Thymus (tissue), 14 donors: ENCODE measurements at places on chromosomes 16 and 17.
A peak's percentile ranks its signal among the peaks of the same experiment; 100 is the strongest.

DNA sequence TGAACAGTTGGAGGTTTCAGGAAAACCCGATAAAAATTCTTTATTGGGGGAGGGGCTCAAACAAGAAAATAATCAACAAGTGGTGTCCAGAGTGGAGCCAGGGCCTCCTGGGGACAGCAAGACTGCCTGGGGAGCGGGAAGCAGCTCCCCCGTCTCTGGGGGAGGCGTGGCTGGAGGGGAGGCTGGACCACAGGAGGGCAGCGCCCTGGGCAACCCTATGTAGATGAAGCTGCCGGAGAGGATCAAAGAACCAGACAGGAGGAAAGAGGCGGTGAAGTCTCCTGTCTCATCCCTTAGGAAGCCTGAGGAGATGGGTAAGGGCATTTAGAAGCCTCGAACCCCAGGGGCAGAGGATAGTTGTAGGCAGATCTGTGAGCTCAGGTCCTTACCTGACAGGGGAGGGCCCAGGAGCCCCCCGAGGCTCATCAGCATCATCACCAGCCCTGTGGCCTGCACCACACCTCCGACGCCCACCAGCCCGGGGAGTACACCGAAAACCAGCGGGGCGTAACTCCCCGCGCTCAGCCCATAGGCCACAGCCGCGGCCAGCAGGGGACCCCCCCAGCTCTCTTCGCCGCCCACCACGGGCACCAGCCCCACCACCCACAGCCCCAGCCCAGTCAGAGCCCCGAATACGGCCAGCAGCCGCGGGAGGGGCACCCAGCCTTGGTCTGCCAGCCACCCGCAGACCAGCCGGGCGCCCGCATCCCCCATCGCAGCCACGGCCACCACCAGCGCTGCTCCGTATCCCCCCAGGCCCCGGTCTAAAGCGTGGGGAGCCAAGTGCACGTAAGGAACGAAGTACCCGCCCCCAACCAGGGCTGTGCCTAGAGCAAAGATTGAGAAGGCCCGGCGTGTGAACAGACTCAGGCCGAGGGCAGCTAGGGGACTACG, 2.0 kb downstream of the SLC16A11 start:
- no peak for DNase-seq
- peaks cover 32% of the 10 kb centered on the region for H3K4me1 ChIP-seq
- peaks cover 58% of the 10 kb centered on the region for H3K27me3 ChIP-seq
- H3K4me3 ChIP-seq = peak overlapping the region; percentile 16
- no peak overlapping the region for H3K27ac ChIP-seq
- no peaks in the 10 kb centered on the region for H3K36me3 ChIP-seq

GRCh38 chr17:72609501-72609900, 483.0 kb downstream of the SLC39A11 start:
- H3K4me1 ChIP-seq = no peaks in the 10 kb centered on the region
- H3K27ac ChIP-seq = no peak overlapping the region
- no peak for DNase-seq
- H3K27me3 ChIP-seq = peaks cover 14% of the 10 kb centered on the region
- H3K4me3 ChIP-seq = no peak overlapping the region

DNA sequence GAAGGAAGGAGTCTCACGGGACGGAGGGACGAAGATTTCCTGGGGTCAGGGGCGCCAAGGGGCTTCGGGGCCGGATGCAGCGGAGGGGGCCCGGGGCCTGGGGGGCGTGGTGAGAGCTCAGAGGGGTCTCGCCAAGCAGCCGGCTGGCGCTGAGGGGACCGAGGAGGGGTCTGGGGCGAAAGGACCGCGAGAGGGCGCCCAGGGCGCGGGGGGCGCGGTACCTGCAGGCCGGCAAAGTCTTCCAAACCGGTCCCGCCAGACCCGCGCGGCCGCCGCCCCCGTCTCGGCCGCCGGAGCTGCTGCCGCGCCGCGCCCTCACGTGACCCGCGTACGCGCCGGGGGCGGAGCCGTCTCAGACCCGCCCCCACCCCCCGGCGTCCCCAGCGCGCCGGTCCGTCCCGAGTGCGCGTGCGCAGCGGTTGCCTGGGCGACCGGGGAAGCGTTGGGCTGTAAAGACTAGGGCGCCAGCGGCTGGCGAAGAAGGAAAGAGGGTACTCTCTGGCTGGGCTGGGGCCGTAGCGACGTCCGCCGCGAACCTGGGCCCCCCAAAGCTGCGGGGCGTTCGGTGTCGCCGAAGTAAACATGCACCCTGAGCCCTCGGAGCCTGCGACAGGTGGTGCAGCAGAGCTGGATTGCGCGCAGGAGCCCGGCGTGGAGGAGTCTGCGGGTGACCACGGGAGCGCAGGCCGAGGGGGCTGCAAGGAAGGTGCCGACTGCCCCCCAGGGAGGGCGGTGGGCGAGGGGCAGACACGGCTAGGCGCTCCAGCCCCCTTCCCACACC, at the start of the genes DNAAF1 and HSDL1:
Gene DNAAF1, plus strand, starts transcription at position 450 of the 781 bp plus-strand sequence. Its CDS starts 133 bp downstream, at position 583.
Gene HSDL1, minus strand, starts transcription at position 319 of the 781 bp plus-strand sequence. CDS start 13,856 bp downstream, outside the sequence.
- H3K36me3 ChIP-seq = no peaks in the 10 kb centered on the region
- H3K4me1 ChIP-seq = peaks cover 11% of the 10 kb centered on the region
- peaks cover under 1% of the 10 kb centered on the region for H3K27me3 ChIP-seq
- peak; percentile 94 for DNase-seq
- peak within 1 kb of the TSS; percentile 71 for H3K27ac ChIP-seq

DNA sequence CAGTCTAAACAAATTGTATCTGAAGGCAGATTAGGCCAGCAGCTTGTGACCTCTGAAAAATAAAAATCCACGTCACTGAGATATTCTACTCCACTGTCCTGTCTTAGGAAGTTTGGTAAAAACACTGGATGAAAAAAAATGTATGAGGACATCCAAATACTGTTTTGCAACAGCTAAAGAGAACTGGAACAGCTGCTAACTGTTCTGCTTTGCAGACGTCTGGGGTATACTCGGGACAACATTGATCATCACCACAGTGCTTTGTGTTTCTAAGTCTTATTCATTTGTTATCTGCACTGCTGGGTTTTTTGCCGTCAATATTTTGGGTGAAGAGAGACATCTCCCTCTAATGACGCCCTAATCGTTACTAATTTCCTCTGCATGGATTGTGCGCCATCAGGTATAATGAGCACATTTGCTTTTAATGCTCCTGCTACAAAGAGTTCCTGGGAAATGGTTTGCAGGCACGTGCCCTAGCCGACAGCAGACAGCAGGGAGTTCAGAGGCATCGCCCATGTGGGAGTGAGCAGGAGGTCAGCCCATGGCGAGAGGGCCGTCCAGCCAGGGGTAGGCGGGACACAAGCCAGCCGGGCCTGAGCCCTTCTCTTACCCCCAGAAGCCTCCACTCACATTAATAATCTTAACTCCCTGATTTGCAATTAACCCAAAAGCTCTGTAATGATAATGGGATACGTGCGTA, 87.0 kb downstream of the CBLN1 start:
- no peaks in the 10 kb centered on the region for H3K4me1 ChIP-seq
- H3K4me3 ChIP-seq = no peak overlapping the region
- no peak for DNase-seq

DNA sequence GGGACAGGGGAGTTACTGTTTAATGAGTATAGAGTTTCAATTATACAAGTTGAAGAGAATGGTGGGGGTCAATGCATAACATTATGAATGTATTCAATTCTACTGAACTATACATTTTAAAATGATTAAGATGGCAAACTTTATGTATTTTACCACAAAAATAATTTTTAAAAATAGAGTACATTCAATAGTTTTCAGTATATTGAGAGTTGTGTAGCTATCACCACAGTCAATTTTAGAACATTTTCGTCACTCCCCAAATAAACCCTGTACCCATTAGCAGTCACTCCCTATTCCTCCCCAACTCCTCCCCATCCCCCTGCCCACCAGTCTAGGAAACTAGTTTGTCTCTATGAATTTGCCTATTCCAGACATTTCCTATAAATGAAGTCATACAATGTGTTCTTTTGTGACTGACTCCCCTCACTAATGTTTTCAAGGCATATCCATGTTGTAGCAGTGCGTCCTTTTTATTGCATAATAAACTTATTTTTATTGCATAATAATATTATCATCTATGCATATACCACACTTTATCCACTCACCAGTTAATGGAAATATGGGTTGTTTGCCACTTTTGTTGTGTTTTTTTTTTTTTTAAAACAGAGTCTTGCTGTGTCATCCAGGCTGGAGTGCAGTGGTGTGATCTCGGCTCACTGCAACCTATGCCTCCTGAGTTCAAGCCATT, 52.5 kb upstream of the ERN1 start:
- H3K27me3 ChIP-seq = no peaks in the 10 kb centered on the region
- H3K36me3 ChIP-seq = peaks cover 8% of the 10 kb centered on the region
- no peaks in the 10 kb centered on the region for H3K4me1 ChIP-seq
- H3K4me3 ChIP-seq = no peak overlapping the region
- no peak for DNase-seq
- H3K27ac ChIP-seq = no peak overlapping the region

- DNase-seq = no peak
- H3K4me1 ChIP-seq = no peaks in the 10 kb centered on the region
- H3K27ac ChIP-seq = no peak overlapping the region
- no peaks in the 10 kb centered on the region for H3K27me3 ChIP-seq
- no peak overlapping the region for H3K4me3 ChIP-seq
Measured at GRCh38 chr16:86966777-86967176, 350.4 kb downstream of the C16orf95 start.

DNA sequence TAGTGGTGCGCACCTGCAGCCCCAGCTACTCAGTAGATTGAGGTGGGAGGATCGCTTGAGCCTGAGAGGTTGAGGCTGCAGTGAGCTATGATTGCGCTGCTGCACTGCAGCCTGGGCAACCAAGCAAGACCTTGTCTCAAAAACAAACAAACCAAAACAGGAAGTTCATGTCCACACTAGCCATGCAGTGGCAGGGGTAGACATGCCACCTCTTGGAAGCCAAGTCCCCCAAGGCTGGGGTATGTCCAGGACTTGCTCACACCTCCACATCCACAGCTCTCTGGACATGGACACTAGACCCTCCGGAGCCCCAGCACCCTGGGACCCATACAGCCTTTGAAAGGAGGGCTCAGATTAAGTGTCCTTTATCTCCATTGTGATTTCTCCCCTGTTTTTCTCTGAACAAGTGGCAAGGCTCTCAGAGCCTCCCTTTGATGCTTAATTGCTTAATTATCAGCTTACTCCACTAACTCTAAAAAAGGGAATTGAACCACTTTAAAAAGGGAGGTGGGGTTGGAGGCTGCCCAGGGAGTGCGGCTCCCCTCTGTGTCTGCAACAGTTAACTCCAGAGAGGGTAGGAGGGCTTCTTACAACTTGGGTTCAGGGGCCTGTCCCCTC, 424.6 kb upstream of the C16orf82 start:
- H3K27me3 ChIP-seq = no peaks in the 10 kb centered on the region
- no peak for DNase-seq
- H3K4me1 ChIP-seq = no peaks in the 10 kb centered on the region

- H3K27me3 ChIP-seq = no peaks in the 10 kb centered on the region
- no peak for DNase-seq
- H3K36me3 ChIP-seq = no peaks in the 10 kb centered on the region
- H3K4me3 ChIP-seq = no peak overlapping the region
Measured at GRCh38 chr17:72388765-72389473, 268.1 kb downstream of the SOX9 start.

- peaks cover 4% of the 10 kb centered on the region for H3K4me1 ChIP-seq
- no peak overlapping the region for H3K4me3 ChIP-seq
- no peaks in the 10 kb centered on the region for H3K36me3 ChIP-seq
- no peak for DNase-seq
Measured at GRCh38 chr17:1251866-1252608, 18.2 kb upstream of the BHLHA9 start.

DNA sequence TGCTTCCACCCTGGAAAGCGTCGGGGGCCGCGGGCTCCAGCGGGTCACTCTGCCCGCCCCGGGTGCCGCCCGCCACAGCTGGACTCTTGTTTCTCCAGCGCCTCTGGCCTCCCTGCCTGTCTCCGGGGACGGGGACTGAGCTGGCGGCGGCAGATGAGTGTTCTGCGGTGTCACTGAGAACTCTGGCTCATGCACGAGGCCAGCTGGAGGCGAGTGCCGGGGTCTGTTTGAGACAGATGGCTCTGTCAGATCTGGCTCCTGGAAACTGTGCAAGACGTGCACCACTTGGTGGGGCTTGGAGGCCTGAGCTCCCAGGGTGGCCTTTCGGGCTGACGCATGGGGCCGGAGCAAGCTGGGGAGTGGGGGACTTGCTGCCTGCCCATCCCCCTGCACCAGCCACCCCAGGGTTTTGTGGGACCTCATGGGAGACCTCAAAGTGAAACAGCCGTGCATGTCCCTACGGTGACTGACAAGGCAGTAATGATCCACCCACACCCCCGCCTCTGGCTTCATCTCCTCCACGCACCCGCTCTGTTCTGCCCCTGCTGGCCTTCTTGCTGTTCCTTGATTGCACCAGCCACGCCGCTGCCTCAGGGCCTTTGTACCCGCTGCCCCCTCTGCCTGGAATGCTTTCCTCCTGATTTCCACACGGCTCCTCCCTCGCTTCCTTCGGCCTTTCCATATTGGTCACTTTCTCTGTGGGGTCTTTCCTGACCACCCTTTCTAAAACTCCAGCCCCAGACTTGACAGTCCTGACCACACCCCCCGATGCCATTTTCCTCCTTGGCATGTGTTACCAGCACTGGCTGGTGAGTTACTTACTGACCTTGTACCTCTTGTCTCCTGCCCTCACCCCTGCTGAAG, 174.9 kb upstream of the CIBAR2 start:
- H3K36me3 ChIP-seq = no peaks in the 10 kb centered on the region
- H3K27ac ChIP-seq = no peak overlapping the region
- no peaks in the 10 kb centered on the region for H3K4me1 ChIP-seq
- peaks cover 11% of the 10 kb centered on the region for H3K27me3 ChIP-seq
- DNase-seq = no peak

DNA sequence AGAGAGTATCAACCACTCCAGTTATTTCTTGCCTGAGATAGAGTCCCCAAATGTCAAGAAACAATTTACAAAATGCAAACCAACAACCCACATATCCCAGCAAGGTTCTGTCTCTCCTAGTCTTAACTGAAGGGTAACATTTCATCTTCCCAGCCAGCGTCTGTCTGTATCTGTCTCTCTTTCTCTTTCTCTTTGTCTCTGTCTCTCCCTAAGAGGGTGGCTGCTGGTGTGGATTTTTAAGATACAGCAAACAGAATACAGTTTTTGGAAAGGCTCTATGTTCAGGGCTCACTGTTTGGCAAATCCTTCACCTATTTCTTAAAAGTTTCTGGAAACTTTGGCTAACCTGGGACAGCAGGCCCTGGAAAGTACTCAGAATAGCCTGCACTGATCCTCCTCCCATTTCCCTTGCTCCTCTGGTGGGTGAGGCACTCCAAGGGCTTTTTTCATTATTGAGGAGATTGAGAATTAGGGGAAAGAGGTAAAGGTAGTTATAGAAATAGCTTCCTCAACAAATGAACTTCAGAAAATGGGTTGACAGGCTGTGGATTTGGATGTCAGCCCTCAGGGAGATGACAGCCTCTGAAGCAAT, 6.2 kb downstream of the HOXB4 start:
- no peaks in the 10 kb centered on the region for H3K36me3 ChIP-seq
- no peak for DNase-seq
- no peak overlapping the region for H3K4me3 ChIP-seq
- no peak overlapping the region for H3K27ac ChIP-seq
- peaks cover 11% of the 10 kb centered on the region for H3K4me1 ChIP-seq
- H3K27me3 ChIP-seq = peaks cover 89% of the 10 kb centered on the region

- H3K27me3 ChIP-seq = no peaks in the 10 kb centered on the region
- H3K27ac ChIP-seq = no peak overlapping the region
- DNase-seq = no peak
- H3K4me1 ChIP-seq = no peaks in the 10 kb centered on the region
- no peak overlapping the region for H3K4me3 ChIP-seq
Measured at GRCh38 chr17:29049541-29050145, 6.7 kb downstream of the PIPOX start.
